ENCODE measurements at places on chromosomes 1 and 21.

- no peak for DNase-seq
These were observed 264.6 kb upstream of the RAB4A start for GRCh38 chr1:229006121-229006870.

GRCh38 chr21:28240586-28240985 is 752.1 kb downstream of the LTN1 start:
- DNase-seq: no peak

DNA sequence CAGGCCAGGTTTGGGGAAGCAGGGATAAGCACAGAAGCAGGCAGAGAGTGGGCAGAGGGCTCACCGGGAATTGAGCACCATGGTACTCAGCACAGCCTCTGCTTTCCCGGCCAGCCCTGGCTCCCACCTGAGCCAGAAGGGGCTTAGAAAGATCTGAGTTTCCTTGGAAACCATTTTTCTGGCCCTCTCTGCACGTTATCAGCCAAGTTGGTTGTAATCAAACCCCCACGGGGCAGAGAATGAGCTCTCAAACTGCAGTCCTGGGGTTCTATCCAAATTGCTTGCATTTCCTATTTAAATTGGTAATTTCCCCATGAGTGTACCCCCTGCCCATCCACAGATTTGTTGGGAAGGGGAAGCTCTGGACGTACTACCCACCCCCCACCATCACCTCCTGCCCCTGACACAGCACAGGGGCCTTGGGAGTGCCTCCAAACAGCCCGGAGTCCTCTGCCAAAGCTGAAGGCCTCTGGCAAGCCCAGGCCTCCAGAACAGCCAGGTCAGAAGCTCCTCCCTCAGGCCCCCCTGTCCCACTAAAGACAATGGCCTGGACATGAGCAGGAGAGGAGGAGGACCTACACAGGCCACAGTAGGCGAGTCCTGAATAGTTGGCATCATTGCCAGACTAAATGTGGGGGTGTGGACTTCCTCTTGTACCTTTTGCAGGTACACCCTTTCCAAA is 42.7 kb upstream of the GJB5 start:
- no peak for DNase-seq

DNA sequence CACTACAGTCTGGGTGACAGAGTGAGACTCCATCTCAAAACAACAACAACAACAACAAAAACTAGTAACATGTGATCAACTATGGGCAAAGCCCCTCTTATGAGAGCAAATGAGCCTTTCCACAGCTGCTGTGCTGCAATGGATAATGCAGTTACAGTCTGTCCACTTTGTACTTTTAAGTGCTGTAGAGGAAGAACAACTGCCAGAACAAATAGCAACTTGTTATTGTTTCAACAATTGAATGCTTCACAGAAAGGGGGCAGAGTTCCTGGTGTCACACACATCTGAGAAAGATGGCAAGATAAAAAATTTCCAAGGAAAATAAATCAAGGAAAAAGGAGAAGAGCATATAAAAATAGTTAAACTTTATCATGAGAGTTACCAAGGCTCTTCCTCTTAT is 243.6 kb upstream of the DMRTA2 start:
- no peak for DNase-seq

- no peak for DNase-seq
These were observed 739.4 kb upstream of the ADGRL4 start for GRCh38 chr1:79745929-79746328.

DNA sequence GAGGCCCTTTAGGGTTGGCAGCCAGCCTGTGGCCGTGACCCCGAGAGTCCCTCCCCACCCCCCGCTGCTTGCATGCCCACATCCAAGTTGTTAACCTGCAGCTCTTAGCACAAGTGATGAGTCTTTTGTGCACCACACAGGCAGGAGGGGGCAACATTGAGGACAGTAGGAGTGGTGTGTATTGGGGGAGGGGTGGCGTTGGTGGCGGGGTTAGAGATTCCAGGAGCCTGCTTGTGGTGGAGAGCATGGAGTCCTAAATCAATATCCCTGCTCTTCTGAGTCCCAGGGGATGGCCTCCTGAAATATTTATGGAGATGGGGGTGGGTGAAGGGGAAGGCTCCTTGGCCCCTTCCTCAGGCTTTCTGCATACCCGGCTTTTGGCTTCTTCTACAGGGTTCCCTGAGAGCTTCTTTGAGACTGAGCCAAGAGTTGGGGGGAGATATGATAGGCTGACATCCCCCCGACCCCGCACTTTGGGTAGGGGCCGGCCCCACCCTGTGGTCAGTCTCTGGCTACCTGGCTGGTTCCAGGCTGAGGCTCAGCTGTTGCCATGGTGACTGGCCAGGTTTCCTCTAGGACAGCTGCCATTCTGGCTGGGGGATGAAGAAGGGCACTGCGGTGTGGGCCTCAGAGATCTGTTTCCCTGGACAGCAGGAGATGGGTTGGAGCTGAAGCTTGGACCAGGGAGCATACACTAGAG is 5.0 kb downstream of the CHRNB2 start:
- DNase-seq: peak; percentile 42

DNA sequence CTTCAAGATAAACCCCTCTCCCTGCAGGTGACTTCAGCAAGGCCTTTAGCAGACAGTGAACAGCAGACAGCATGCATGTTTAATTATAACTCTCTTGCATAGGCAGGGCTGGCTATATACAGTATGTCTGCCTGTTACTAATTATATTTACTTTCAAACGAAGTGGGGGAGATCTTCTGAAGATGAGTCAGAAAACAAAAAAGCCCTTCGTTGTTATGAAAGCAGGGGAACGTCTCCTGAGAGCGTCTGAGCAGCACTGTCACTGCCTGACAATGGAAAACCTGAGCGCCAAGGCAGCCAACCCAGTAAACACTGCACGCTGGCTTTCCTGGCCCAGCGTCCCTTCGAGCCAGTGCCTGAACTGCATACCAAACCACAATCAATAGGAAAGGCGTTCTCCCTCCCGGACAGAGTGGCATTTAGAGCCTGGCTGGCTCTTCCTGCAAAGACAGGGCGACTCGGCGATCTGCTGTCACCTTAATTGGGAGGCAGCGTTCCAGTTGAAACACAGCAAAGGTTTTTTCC is 54.1 kb downstream of the TOMM20 start:
- DNase-seq: peak; percentile 75

GRCh38 chr1:160759740-160760139 is 20.7 kb downstream of the SLAMF7 start:
- no peak for DNase-seq

DNA sequence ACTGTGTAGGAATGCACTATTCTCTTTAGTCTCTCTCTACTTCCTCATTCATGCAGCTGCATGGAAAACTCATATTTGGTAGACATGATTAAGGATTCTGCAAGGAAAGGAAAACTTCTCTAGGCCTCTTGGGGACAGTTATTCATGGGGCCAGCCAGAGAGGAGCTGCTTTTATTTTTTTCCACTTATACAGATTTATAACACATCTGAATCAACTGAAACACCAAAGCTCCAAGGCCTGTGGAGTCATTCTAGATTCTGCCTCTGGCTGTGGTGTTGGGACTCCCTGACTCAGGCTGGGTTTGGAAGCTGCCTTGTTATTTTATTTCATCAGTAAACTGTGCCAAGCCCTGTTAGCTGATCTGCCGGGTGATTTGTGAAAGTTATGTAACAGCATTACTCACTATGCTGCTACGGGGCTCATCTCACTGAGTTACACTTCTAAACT is 83.9 kb upstream of the EDEM3 start:
- no peak for DNase-seq

DNA sequence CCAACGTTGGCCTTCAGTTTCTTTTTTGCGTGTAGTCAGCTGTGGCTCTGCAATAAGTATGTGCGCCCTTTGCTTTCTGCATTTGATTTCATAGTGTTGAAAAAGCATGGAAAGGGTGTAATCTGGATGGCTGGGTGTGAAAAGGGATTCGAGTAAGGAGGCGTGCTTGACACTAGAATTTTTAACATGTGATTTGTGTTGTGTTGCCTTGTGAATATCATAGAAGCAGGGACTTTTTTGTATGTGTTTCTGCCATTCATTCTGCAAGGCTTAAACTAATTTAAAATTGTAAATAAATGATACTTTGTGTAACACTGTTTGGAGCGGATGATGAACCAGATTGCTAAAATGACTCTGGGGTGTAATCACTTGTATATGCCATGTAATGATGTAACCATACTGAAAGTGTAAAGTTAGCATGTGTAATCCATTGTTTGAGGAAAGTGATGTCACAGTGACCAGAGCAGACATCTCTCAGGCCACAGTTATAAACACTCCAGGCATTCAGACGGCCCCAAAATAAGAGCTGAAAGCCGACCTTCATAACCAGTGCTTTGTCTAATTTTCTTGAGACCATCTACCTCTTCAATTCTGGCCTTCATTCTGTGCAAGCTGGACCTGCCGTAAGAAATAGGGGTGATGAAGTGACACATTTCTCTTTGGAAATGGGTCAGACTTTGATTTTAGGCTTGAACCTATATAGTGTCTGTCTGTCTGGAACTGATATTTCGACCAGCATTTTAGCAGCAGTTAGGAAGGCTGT is 618 bp downstream of the SH3BGR start:
- no peak for DNase-seq

Measured in retina (tissue), 1 donor.